ENCODE measurements at places on chromosomes 3 and 15.
A peak's percentile ranks its signal among the peaks of the same experiment; 100 is the strongest.

GRCh38 chr3:67030785-67031740, 33.0 kb downstream of the KBTBD8 start:
- no peak for DNase-seq

DNA sequence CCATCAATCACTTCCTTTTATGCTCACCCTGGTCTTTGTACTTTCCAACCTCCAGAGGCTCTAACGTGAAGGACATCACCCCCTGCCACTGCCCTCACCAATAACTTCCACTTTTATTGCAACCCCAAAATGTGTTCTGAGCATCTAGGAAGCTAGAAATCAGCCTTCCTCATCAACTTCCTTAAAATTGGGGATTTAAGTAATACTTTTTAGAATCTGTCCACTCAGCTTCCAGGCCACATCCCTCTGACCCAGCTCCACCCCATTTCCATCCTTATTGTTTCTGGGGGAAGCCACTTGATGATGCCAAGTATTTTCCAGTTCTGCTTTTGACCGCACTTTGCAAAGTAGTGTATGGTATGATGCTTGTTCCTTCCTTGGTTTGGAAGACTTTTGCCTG, 73.5 kb upstream of the XCR1 start:
- DNase-seq = peak; percentile 8

DNA sequence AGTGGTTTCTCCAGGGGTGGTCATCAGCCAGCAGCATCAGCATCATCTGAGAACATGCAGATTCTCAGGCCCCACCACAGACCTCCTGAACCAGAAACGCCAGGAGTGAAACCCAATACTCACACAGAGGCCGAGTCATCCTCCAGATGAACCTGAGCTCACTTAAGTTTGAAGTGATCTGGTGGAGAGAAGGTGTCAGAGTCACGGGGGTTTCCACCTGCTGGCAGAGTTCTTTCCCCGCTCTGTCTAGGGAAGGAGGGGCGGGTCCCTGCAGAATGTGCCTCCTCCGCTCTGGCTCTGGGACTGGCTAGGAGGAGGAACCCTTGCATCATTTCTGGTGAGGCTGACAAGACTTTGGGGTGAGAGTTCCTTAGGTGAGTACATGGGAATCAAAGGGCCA, 13.3 kb upstream of the KIF23 start:
- DNase-seq = no peak

- no peak for DNase-seq
Observed at GRCh38 chr3:36215241-36215640, 165.1 kb upstream of the STAC start.

- no peak for DNase-seq
Observed at GRCh38 chr3:126676919-126677705, 22.2 kb upstream of the TXNRD3 start.

DNA sequence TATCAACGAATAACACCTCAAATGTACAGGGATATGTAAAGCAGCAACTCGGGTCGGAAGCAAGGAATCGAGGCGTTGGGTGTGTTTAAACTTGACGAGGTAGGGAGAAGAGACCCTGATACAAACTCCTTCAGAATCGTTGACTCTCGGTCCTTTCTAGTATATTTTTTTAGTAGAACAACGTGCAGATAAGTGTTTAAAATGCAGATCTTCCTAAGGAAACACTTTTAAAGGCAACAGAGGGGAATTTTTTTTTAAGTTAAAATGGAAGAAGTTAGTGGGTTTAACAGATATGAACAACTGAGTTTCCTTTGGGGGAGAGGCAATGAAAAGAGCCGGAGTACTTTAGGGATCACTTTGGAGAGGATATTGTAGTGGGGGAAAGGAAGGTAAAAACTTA, 1.1 kb upstream of the KPNA4 start:
- DNase-seq = no peak

- no peak for DNase-seq
Observed at GRCh38 chr15:68592054-68592453, 13.3 kb downstream of the CORO2B start.

GRCh38 chr3:52298149-52299098, 10.8 kb downstream of the GLYCTK start:
- no peak for DNase-seq

DNA sequence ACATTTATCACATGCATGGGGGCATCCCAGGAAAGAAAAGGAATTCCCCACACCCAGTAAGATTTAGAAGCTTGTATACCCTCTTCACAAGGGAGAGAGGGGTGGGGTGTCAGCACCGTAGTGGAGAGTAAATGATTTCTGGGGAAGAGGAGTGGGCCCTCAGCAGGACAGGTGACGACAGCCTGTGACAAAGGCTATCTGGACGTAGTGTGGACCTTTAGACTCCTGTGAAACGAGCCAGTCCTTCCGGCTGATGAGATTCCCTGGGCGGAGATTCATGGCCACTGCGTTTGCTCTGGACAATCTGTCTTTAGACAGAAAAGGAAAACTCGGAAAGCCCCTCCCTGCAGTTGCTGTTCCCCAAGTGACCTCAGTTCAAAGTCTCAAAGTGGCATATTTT, 1.7 kb upstream of the FAM3D start:
- DNase-seq = no peak

GRCh38 chr15:28873585-28874190, 12.1 kb upstream of the APBA2 start:
- no peak for DNase-seq

DNA sequence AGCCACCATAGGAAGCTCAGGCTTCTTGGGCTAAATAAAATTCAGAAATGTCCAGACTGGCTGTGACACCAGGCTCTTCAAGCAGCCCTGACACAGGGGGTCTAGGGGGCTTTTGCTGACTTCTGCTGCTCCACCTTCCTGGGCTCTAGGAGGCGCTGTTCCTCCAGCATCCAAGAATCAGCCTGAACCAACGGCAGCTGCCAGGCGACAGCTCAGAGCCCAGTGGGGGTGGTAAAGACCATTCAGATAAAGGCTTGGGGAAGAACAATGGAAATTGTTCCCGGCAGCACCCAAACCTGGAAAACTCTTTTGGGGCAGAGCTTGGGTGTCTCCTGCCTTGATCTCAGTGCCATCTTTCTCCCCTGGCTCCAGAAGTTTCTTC, 21.6 kb upstream of the PSTPIP1 start:
- DNase-seq = peak; percentile 79

DNA sequence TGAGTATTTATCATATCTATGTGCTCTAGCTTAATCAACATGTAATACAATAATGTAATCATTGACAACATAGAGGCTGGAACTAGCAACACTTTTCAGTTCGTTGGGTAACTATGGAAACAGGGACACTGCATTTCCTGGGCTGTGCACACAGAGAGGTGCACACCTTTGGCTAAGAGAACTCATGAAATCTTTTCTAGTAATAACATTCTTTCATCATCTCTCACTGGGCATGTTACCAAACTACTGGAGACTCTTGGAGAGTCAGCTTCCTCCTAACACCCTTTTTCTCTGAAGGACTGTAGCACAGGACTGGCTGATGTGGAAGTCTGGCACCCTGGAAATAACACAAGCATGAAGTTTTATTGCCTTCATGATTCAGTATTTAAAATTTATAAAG, 135.6 kb downstream of the KCNMB2 start:
- no peak for DNase-seq

GRCh38 chr15:76196269-76197231, 114.7 kb downstream of the ETFA start:
- DNase-seq = peak; percentile 69

DNA sequence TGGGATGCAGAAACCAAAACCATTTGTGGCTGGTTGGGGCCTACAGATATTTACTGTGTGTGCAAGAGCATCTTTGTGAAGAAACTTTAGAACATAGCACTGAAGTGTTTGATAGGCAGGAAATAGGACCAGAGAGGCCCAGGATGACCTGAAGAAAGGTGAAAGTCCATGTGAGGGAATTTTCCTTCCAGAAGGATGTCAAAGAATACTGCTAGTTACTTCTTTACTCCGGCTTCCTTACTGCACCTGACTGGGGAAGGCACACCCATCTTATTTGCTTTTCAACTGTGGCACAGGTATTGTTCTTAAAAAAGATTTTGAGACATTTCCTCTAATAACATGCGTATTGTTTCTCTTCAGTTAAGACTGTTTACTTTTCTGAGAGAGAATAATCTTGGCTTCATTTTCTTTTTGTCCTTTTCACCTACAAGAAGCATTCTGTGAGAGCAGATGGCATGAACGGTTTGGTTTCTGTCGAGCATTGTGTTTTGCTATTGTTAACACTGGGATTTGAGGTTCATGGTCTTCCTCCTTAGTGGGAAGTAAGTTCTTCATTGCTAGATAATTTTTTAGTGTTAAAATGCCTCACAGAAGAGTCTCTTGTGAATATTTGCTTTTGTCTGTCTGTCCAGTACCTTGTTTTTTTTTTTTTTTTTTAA, 71.5 kb downstream of the SLCO3A1 start:
- DNase-seq = no peak

GRCh38 chr15:31010036-31010435, 18.6 kb upstream of the MTMR10 start:
- DNase-seq = no peak

DNA sequence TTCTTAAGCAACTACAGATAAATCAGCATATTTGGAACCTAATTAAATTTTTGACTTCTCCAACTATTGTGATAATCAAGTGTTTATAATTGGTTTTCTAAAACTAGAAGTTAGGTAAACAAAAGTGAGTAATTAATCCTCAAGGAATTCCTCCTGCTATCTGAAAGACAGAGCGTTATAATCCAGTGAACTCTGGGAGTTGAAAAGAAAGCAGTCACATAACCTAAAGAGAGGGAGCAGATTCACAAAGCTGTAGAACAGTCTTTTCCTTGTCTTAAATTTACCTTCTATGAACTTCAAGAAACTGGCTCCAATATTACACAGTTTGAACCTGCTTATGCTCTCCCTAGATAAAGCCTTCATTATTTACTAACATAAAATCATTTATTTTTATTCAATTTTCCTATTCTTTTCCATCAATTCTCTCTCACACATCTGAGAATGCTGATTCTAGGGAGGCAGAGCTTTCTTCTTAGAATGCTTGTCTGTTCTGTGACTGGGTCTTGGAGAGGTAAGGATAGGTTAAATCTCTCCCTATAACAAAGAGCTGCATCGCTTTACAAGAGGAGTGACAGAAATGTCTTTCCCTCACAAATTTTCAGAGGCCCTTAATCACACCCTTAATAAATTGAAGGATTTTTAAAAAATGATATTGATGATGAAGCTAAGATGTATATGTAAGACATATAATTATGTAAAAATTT, 132.8 kb downstream of the TUSC7 start:
- no peak for DNase-seq

DNA sequence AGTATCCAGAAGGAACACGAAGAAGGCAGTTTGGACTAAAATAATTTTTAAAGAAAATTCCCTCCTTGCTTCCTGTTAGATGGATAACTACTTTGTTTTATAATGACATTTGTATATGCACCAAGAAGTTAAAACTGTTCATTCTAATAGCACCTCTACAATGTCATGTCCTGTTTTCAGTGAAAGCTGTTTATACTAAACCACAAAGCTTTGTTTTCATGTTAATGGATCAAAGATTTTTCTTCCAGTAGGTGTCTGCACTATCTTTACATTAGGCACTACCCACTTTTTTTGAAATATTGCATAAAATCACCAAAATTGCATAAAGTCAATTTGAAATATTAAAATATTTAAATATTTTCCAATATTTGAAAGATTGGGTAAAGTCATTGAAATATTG, 10.1 kb downstream of the RARRES1 start:
- no peak for DNase-seq

DNA sequence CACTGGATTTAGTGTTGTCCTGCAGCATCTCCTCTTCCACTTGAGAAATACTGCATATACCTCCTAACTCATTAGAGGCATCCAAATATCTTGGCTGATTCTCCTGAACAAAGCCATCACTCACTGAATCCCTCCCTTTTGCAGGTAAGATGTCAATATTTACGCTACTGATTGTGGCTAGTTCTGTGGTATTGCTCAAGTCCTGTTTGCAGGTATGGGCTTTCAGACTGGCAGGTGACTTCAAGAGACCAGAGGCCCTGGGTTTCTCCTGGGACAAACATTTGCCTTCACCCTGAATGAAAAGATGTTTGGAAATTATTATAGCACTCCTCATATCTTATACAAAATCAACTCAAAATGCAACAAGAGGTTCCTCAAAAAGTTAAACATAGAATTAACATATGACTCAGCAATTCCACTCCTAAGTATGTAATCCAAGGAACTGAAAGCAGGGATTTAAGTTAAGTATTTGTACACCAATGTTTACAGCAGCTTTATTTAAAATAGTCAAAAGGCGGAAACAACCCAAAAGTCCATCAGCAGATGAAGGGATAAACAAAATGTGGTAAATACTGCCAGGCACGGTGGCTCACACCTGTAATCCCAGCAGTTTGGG, 18.6 kb downstream of the NEK4 start:
- no peak for DNase-seq

GRCh38 chr15:100531823-100532327, 3.1 kb upstream of the CERS3 start:
- no peak for DNase-seq

- no peak for DNase-seq
Observed at GRCh38 chr3:164486150-164486549, 592.1 kb downstream of the SI start.

- DNase-seq = peak; percentile 2
Observed at GRCh38 chr3:122969585-122970469, 57.7 kb downstream of the SEMA5B start.

DNA sequence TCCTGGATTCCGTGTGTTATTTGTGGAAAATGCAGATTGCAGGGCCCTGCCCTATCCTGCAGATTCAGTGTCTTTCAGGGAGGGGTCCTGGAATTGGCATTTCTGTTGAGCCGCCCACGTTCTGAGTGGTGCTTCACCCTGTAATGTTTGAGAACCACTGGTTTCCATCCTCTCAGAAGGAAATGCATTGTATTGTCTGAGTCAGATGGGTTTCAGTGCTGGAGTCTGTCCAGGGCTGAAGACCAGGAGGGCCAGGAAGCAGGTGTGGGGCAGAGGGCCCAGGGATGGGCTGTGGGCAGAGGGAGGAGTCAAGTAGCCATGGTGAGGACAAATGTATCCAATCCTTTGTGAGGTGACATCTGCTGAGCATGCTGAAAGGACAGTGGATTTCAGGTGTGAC, 123.8 kb downstream of the SV2B start:
- DNase-seq = no peak

DNA sequence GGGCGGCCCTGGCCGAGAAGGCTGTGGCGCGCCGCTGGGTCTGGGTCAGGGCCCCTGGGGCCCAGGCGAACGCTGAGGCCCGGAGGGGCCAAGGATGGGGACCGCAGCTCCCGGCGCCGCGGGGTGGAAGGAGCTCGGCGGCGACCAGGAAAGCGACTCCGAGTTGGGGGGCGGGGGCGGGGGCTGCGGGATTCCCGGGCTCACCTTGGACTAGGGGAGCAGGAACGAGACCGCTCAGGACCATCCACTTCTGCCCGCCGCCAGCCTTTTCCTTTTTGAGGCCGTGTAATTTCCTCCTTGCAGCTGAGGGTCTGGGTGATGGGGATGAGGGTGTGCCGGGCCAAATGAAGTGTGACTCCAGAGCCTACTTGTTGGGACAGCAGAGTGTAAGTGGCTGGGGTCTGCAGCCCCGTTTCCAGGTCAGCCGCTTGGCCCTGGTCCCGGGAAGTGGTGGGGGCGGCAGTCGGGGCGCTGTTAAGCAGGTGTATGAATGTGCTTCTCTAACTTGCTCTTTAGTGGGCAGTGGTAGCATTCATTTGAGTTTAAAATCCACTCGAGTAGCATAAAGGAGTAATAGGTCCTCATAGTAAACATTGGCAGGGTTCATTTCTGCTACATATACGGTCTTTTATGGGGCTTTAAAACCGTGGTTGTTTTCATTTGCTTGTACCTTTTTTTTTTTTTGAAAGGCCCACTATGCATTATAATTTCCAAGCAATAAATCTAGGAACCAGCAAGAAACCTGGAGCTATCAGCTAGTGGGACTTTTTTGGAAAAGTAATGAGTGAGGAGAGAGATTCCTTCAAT, 717 bp downstream of the PXK start:
- peak; percentile 39 for DNase-seq

All from midbrain (tissue), 1 donor.